HFFc6 (cell line): ENCODE measurements at places on chromosomes 1 and 21.

- DNase-seq, result no peak
Observed at GRCh38 chr1:178342745-178343144, 154.0 kb downstream of the CLEC20A start.

- peak; percentile 19 for DNase-seq
Observed at GRCh38 chr1:239858057-239858456, 233.6 kb upstream of the FMN2 start.

- no peak for DNase-seq
Observed at GRCh38 chr1:11461531-11462137, 17.3 kb upstream of the DISP3 start.

DNA sequence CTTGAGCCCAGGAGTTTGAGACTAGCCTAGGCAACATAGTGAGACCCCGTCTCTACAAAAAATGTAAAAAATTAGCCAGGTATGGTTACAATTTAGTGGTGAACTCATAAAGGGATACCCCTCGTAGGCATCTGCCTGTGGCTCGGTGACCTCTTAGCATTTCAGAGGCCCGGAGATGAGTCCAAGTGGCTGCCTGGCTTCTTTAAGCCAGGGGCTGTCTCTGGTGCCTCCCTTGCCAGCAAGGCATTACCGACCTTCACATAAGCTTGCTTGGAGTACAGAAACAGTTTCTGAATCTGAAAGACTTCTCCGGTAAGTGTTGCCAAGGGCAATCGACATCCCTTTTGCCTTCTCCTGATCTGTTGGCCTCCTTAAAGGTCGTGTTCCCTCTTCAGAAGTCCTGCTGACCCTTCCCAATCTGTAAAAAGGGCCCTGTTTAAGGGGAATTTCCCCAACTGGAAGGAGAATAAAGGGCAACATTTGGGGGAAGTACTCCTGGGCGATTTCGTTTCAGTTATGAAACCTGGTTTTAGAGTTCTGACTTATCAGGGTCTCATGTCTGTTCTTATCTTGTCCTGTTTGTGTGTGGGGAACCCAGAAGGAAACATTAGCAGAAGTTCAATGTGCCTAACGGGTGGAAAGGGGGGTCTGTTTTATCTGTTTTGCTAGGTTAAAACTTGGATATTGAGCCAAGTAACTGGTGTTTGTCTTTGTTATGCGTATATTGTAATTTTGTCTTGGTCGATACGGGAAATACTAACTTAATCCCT, 32.9 kb downstream of the KIFAP3 start:
- DNase-seq, result no peak

GRCh38 chr1:151406176-151406575, 6.8 kb downstream of the PSMB4 start:
- no peak for DNase-seq

DNA sequence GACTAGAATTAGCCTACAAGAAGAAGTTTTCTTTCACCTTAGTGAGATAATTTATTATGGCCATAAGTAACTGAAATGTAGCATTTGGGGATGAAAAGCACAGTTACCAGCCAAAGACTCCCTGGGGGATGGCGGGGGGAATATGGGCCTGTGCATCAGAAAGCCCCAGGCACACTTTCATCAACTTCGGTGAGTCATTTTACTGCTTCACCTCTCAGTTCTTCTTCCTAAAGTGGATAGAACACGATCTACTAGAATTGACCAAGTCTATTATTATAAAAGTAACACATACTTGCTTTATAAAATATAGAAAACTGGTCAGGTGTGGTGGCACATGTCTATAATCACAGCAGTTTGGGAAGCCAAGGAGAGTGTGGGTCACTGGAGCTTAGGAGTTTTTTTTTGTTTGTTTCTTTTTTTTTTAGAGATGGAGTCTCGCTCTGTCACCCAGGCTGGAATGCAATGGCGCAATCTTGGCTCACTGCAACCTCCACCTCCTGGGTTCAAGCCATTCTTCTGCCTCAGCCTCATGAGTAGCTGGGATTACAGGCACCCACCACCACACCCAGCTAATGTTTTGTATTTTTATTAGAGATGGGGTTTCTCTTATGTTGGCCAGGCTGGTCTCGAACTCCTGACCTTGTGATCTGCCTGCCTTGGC, 141.8 kb downstream of the ZZZ3 start:
- DNase-seq, result peak; percentile 83

GRCh38 chr1:186882372-186883134, 53.8 kb downstream of the PLA2G4A start:
- DNase-seq, result no peak

- peak; percentile 25 for DNase-seq
Observed at GRCh38 chr1:245074232-245074747, 80.5 kb upstream of the KIF26B start.

DNA sequence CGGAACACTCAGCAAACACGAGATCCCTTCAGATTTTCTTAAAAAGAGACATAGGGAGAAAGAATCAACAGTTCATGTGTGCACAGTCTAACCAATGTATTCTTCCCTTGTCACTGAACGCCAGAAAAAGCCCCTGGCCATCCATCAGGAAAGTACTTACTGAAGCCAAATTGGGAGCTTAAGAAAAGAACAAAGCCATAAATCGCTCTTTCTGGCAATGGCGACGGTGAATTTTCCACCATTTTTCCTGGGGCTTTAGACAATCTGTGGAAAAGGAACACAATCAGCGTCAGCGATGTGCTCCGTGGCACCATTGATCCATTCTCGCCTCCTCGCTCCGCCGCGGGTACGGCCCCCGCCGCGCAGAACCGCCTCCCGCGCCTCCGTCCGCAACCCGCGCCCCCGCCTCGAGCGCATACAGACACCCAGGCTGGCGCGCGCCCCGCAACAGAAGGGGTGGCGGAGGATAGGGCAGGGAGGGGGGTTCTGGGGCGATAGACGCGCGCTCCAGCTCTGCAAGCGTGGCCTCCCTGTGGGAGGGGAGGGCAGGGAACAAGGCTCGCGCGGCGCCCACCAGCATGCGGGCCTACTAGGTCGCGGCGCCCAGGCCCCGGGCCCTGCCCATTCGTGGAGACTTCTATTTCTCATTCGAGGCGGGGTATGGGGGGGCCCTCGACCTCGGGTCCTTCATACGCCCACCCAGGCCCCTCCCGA, 440 bp downstream of the PIGP start:
- DNase-seq, result no peak

- no peak for DNase-seq
Observed at GRCh38 chr1:166283190-166283589, 116.4 kb upstream of the FAM78B start.

- DNase-seq, result no peak
Observed at GRCh38 chr21:44666401-44667320, at the start of gene KRTAP12-2. KRTAP12-2 (minus strand) TSS chr21:44666927; CDS start chr21:44666886, 41 bp downstream.
